ENCODE measurements at places on chromosomes 7 and 10.

- H3K4me1 ChIP-seq: no peaks in the 10 kb centered on the region
- H3K27ac ChIP-seq: no peak overlapping the region
- no peaks in the 10 kb centered on the region for H3K27me3 ChIP-seq
- H3K36me3 ChIP-seq: no peaks in the 10 kb centered on the region
These were observed 91.3 kb downstream of the DYNC1I1 start for GRCh38 chr7:95863623-95864022.

DNA sequence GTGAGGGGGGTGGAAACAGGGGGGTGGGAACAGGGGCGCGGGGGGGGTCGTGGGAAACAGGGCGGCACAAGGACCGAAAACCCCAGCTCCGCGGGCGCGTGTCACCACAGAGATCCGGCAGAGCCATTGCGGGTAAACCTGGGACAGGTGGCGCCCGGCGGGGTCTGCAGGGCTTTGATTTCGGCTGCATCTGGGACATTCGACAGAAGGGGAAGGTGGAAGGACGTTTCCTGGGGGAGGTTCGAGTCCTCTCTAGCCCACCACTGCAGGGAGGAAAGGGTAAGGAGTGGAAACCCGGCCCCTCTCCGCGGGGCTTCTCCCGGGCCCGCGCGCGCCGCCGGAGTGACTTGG lies 7.5 kb downstream of the NKX2-3 start:
- H3K36me3 ChIP-seq: no peaks in the 10 kb centered on the region
- H3K4me1 ChIP-seq: peaks cover 13% of the 10 kb centered on the region
- H3K27ac ChIP-seq: no peak overlapping the region
- H3K4me3 ChIP-seq: no peak overlapping the region

DNA sequence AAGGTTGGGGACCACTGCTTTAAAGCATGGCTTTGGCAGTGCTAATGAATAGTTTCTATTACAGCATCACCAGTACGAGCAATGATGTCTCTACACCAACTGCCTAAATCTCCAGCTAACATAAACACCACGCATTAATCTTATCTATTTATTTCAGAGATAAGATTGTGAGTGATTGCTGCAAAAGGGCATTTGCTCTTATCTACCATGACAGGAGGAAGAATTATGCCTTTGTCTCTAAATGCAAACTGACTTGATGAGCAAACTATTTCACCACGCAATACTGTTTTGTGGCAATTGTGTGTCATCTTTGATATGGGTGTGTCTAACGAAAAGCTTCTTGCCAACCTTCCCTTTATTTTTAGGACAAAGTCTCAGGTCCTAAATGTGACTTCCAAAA lies 684.9 kb downstream of the SORCS1 start:
- H3K36me3 ChIP-seq: no peaks in the 10 kb centered on the region
- no peak overlapping the region for H3K27ac ChIP-seq
- DNase-seq: no peak
- H3K27me3 ChIP-seq: no peaks in the 10 kb centered on the region

DNA sequence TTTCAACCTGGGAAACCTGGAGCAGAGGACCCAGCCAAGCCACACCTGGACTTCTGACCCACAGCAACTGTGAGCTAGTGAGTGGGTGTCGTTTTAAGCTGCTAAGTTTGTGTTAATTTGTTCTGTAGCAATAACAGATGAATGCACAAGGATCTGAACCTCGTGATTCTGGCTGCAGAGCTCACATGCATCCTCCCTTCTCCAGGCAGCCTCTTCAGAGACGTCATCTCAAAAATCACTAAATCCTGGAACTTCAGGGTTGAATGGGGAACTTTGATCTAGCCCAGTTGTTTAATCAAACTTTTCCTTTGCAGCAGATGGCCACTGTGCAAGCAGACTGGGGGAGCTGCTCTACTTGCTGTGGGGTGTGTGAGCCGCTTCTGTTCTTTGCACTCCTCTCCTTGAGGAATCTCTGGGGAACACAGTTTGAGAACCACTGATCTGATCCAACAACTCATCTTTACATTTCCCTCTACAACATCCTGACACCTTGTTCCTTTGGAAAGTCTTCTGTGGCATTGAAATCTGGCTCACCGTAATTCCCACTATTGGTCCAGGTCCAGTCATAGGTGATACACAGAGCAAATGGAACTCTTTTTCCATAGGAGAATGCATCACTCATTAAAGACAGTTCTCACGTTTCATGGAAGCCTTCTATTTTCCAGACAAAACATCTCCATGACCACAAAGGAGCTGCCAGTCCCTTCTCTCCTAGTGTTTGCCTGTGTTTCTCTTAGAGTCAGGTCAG lies 90.3 kb downstream of the CHN2 start:
- H3K36me3 ChIP-seq: no peaks in the 10 kb centered on the region
- no peak for DNase-seq
- no peak overlapping the region for H3K27ac ChIP-seq
- no peaks in the 10 kb centered on the region for H3K27me3 ChIP-seq

GRCh38 chr10:13347500-13348156 lies 465 bp downstream of the SEPHS1 start:
- H3K27me3 ChIP-seq: peaks cover 35% of the 10 kb centered on the region
- peak overlapping the region; percentile 87 for H3K27ac ChIP-seq
- peaks cover 21% of the 10 kb centered on the region for H3K4me1 ChIP-seq
- DNase-seq: peak; percentile 76
- peaks cover 6% of the 10 kb centered on the region for H3K36me3 ChIP-seq

DNA sequence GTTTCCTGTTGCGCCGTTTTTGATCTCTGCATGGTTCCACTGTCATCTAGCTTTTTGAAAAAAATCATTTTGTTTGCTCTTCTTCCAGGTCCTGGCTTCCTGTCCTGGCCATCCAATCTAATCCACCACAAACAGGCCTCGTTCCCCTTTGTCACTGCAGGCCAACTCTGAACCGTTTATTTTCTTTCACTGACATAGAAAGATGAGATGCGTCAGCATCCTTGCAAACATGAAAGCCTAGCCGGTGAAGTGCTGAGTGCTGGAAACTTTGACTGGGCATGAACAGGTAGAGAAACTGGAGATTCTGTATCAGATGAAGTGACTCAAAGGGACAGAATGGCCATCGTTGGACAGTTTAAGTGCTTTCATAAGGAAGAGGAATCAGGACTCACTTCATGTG lies 1247.8 kb downstream of the TYW1 start:
- no peak overlapping the region for H3K4me3 ChIP-seq
- no peak overlapping the region for H3K27ac ChIP-seq
- H3K36me3 ChIP-seq: no peaks in the 10 kb centered on the region

- H3K4me3 ChIP-seq: no peak overlapping the region
- DNase-seq: no peak
- no peak overlapping the region for H3K27ac ChIP-seq
- H3K36me3 ChIP-seq: peaks cover 90% of the 10 kb centered on the region
- H3K27me3 ChIP-seq: no peaks in the 10 kb centered on the region
- no peaks in the 10 kb centered on the region for H3K4me1 ChIP-seq
These were observed 45.5 kb downstream of the TNPO3 start for GRCh38 chr7:129009437-129009836.

DNA sequence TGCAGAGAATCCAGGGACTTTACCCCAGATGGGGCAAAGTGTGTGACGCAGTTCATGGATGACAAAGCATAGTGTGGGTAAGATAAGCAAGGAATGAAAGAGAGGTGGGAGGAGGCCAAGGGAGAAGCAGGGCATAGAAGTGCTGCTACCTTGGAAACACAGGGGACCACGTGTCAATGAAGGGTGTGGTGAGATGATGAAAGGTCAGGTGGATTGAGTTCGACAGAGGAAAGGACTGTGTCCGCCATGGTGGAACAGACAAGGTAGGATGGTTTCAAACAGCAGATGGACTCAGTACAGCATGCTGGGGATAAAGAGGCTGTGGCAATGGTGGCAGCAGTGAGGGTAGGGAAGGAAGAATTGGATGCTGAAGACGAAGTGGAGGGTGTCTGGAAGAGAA lies 32.7 kb downstream of the MEST start:
- H3K4me3 ChIP-seq: peak overlapping the region; percentile 23
- H3K4me1 ChIP-seq: no peaks in the 10 kb centered on the region
- no peaks in the 10 kb centered on the region for H3K27me3 ChIP-seq

DNA sequence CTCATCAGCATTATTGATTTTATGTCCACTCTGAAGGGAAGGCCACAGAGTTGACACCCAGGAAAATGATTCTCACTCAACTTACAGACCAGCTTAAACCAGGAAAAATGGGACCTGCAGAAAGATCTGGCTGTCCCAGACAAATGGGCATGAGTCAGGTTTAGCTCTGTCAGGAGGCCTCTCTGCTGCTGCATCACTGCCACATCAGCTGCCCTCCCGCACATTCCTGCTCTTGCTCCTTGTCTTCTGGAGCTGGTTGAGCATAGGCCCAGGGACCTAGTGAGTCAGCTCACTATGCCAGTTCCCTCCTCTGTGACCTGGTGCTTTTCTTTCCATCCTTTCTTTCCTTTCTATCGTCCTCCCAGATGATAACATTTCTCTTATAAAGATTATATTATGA lies 18.8 kb upstream of the SMNDC1 start:
- no peak for DNase-seq
- peaks cover 3% of the 10 kb centered on the region for H3K4me1 ChIP-seq
- H3K27me3 ChIP-seq: no peaks in the 10 kb centered on the region
- no peaks in the 10 kb centered on the region for H3K36me3 ChIP-seq
- no peak overlapping the region for H3K4me3 ChIP-seq

DNA sequence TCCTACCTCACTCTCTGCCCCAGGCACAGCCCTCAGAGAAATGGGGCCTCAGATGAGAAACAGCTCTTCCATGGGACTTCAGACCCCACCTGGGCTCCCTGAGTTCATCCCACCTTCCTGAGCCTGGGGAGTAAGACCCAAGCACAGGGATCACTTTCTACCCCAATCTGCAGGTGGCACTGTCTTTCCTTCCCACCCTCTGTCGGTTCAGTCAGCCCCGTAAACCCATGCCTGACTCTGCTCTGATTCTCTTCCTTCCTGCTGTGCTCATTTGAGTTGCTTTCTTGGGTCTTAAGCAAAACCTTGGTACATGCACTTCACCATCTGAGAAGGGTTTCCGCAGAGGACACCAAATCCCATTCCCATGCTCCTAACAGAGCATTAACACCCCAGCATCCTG lies 306.4 kb upstream of the CDC14C start:
- no peaks in the 10 kb centered on the region for H3K36me3 ChIP-seq
- H3K27ac ChIP-seq: no peak overlapping the region
- H3K27me3 ChIP-seq: no peaks in the 10 kb centered on the region
- H3K4me3 ChIP-seq: no peak overlapping the region
- no peaks in the 10 kb centered on the region for H3K4me1 ChIP-seq

- peaks cover 12% of the 10 kb centered on the region for H3K36me3 ChIP-seq
- H3K4me3 ChIP-seq: peak overlapping the region; percentile 88
- H3K27ac ChIP-seq: no peak overlapping the region
These were observed 670 bp upstream of the AGK start for GRCh38 chr7:141550386-141551093.

GRCh38 chr10:1020958-1021357 lies 4.7 kb downstream of the IDI2 start:
- H3K27ac ChIP-seq: no peak overlapping the region
- H3K36me3 ChIP-seq: peaks cover 18% of the 10 kb centered on the region
- H3K4me3 ChIP-seq: no peak overlapping the region
- no peaks in the 10 kb centered on the region for H3K4me1 ChIP-seq
- no peaks in the 10 kb centered on the region for H3K27me3 ChIP-seq

DNA sequence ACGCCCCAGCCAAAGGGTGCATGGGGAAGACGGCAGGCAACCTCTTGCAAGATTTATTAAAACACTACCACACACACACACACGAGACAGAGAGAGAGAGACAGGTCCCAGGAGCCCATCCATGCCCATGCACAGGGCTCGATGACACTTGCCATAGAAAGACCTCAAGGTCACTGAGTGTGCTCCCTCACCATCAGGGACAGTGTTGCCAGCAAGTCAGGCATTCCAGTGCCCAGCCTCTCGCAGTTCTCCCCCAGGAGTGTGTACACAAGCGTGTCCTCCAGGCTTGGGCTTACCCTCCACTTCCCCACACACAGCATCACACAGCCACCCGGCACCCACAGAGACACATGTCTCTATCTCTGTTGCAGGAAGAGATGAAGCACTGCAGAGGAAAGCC lies 46.8 kb upstream of the SLF2 start:
- H3K27me3 ChIP-seq: peaks cover 86% of the 10 kb centered on the region
- no peaks in the 10 kb centered on the region for H3K4me1 ChIP-seq
- no peak for DNase-seq

DNA sequence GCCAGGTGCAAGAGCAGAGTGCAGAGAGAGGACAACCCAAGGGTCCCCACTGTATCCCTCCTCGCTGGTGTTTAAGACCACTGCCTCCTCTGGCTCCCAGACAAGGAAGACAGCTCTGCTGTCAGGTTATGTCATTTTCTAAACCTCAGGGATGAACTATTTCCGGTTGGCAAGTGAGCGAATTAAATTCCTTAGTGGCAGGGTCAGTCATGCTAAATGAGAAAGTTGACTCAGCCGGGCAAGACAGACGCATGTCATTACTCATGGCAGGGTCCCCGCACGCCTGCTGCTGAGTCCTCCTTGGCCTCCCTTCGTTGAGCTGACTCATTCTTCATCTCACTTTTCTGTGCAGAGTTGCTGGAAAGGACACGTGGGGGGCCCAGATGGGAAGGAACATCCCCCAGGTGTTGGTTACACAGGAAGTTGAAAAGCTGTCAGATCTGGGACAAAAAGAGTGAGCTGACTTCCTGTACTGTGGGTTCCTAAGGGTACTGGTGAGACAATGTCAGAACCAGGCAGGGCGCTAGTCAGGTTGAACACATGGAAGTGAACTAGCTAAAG lies 47.1 kb upstream of the UCN3 start:
- no peaks in the 10 kb centered on the region for H3K36me3 ChIP-seq
- H3K4me3 ChIP-seq: peak overlapping the region; percentile 27
- H3K27me3 ChIP-seq: no peaks in the 10 kb centered on the region
- DNase-seq: no peak

DNA sequence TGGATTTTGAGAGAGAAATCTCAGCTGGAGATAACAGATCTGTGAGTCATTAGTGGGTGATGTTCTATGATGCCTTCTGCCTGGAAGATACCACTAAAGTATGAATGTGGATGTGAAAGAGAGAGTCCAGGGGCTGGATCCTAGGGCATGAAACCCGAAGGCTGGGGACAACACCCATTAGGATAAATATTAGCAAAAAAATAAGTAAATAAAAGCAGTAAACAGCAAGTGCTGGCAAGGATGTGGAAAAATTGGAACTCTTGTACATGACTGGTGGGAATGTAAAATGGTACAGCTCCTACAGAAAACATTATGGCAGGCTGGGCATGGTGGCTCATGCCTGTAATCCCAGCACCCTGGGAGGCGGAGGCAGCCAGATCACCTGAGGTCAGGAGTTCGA lies 16.6 kb upstream of the MGMT start:
- no peak overlapping the region for H3K27ac ChIP-seq
- H3K4me1 ChIP-seq: peaks cover 2% of the 10 kb centered on the region
- H3K4me3 ChIP-seq: no peak overlapping the region

DNA sequence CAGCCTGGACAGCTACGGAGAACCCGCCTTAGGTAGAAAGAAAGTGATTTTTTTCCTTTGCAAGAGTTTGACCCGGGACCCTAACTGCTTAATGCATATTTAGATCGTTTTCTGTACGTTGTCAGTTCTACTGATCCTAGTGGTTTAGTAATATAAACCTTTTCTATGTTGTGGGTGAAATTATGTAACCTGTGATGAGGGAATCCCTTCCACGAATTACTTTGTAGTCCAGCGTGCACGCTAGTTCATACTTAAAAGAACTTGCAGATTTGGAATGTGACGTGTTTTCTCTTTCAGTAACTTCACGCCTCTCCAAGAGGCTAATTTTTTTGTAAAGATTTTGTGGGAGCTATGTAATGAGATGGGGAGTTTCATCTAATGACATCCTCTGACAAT lies 705 bp downstream of the SLF2 start:
- peaks cover 10% of the 10 kb centered on the region for H3K4me1 ChIP-seq
- no peak for DNase-seq
- H3K27ac ChIP-seq: no peak overlapping the region
- peaks cover 42% of the 10 kb centered on the region for H3K36me3 ChIP-seq
